ENCODE measurements at places on chromosomes 11 and 22.
A peak's percentile ranks its signal among the peaks of the same experiment; 100 is the strongest.

- DNase-seq, result no peak
Observed at GRCh38 chr22:22010358-22010757, 27.8 kb upstream of the TOP3B start.

DNA sequence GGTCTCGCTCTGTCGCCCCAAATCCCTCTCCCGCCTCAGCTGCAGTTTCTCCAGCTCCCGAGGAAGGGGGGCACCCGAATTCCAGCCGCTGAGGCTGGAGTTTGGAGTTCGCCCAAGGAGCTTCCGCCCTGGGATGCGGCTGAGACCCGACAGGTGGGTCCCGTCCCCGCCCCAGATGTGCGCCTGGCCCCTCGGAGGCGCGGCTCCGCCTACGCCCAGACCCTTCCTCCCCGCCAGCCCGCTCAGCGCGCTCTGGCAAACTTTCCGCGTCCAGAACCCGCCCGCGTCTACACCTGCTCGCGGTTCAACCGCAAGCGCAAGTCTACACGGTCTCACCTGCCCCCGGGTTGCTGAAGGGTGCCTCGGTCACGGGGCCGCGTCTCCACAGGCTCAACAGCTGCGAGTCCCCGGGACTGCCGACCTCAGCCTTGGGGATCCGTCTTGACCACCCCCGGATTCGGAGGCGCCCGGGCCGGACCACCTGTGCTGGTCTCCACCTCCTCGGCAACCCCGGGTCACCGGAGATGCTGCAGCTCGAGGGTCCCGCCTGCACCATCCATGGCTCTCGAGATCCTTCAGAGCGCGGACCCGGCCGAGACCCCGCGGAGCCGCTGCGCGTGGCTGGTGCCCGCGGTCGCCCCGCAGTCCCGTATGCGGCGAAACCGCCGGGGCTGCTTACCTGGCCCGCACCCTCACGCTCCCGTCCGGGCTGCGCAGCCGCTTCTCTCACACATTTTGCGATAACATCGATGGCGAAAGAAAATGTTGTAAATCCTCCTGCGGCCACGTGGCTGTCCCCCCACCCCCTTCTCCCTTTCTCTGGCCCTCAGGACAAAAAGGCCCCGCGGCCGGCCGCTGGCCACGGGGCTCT, 63.6 kb downstream of the NFAM1 start:
- DNase-seq, result peak; percentile 20

DNA sequence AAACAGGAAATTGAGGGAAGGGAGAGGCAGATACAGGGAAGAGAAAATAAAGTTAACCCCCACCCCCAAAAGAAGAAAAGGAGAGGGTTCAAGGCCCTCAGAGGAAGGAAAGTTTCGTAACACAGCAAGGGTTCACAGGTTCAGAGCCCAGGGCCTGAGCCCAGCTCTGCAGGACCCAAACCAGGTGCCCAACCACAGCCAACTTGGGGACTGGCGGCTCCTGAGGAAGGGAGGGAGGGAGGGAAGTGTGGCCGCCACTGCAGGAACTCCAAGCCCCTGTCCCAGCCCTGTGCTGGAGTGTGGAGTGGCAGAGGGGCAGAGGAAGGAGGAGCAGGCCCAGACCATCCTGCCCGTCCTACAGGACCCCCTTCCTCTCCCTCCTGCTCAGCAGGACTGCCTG, 59.2 kb downstream of the ELFN2 start:
- no peak for DNase-seq

DNA sequence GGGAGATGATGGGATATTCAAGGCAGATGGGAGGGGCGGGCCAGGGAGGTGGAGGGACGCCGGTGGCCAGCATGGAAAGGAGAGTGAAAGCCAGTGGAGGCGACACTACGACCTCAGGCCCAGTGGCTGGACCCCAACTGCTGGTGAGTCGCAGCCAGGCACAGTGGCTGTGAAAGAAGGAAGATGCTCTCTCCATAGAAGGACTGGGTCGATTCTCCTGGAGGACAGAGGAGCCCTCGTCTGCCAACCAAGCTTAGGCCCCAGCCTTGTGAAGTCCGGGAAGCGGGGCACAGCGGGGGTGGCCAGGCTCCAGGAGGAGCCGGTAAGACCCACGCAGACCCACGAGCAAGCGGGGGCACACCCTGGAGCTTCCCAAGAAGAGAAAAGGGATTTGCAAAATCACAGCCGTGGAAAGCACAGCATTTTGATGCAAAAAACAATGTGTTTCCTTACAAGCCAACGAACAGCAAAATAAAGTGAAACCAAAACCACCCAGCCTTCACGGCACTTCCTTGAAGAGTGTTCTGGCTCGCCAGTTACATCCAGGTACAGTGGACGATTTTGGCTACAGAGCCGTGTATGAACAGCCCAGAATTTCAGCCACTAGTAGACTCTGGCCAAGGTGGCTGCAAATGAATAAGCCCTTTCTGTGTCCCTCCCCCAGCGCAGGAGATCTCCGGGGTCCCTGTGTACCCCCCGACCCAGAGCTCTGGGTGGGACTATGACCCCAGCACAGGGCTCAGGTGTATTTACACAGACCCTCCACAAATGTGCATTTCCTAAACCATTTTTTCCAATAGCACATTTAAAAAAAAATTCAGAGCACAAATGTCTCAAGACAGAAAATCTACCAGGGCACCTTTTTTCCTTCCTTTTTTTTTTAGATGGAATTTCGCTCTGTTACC, 96.9 kb downstream of the TRMU start:
- peak; percentile 20 for DNase-seq

- no peak for DNase-seq
Observed at GRCh38 chr11:7353100-7353499, 101.4 kb downstream of the SYT9 start.

Measured in activated CD4-positive, alpha-beta T cell treated with anti-CD3 and anti-CD28 coated beads for 4 hours (primary cell).